ENCODE measurements at places on chromosomes 2 and 18.

DNA sequence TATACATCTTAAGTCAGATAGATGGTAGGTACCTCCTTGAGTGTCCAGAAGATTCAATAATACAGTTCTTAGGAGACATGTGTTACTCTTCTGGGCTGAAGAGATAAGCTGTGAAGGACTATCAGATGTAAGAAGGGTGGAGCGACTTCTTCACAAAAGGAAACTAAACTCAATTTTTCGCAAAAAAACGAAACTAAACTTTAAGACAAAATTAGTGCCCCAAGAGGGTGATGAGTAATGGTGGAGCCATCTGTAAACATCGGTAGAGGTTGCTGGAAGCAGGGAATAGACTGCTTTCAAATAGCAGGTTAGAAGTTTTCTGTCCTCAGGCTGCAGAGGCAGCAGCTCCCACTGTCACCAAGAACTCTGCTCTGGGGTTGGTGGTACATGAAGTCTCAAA lies 111.6 kb upstream of the TACR1 start:
- DNase-seq = peak; percentile 13

DNA sequence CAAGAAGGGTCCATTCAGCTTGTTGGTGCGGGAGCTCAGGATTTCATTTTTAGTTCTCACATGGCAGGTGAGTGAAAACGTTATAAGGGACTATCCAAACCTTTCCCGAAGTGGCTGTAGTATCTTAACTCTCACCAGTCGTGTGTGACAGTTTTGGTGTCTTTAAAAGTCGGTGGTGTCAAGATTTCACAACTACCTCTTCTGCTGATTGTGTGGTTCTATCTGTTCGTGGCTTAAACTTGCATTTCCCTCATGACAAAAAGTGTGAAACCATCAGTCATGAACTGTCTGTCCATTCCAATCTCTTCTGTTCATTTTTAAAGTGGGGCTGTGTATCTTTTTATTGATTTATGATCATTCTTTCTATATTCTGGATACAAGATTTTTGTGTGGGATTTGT lies 3.8 kb upstream of the AQP12B start:
- no peak for DNase-seq

DNA sequence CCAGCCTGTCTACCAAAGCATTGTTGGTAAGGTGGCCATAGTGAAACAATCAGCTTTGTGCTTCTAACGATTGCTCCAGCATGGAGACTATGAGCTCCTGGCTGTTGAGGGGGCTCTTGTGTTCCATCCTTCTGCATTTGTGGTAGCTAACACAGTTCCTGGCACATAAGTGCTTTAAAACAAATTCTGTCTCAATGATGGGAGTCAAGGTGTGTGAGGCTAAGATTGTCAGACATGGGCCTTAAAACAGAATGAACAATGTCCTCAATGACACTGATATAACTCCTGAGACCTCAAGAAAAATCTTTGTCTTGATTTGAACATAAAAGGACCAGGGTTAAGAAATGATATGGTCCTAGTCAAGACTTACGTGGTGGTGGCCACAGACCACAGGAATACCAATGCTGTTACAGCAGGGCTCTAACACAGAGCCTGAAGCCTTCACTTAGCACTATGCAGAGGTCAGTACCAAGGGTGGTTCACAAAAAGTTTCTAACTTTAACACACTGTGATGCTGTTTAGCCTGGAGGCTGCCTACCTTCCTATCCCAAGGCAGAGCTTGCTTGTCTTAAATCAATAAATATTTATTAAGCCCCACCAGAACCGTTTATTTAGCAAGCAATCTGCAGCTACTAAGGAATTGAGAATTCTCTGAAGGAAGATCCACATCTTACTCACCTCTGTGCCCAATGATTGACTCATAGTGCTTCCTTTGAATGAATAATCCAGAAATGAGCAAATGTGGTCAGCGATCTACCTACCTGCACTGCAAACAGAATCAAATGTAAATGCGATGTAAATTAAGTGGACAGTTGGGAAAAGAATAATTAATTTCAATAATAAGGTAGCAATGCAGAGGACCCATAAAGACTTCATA lies 35.1 kb downstream of the EVA1A start:
- DNase-seq = peak; percentile 61

GRCh38 chr2:5287558-5288334 lies 404.4 kb upstream of the SOX11 start:
- DNase-seq = no peak

GRCh38 chr2:71100195-71100964 lies 29.6 kb downstream of the MCEE start:
- peak; percentile 52 for DNase-seq

DNA sequence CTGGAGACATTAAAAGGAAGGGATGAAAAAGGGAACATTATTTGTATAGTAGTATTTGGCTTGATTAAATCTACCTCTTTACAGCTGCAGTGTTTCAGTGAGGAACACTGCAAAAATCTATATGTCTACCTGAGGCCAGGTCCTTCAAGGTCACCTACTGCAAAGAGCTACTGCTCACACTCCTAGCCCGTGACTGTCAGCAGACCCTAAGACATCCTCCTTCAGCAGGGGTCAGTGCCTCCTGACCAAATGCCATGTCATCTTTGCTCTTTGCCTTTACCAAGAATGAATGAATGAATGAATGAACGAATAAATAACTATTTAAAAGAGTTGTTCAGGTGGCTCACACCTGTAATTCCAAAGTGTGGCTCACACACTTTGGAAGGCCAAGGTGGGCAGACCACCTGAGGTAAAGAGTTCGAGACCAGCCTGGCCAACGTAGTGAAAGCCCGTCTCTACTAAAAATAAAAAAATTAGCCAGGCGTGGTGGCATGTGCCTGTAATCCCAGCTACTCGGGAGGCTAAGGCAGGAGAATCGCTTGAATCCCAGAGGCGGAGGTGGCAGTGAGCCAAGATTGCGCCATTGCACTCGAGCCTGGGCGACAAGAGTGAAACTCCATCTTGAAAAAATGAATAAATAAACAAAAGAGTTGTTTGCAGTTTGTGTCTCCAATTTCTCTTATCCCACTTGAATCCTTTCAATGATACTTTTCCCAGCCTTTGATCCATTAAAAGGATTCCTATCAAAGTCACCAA lies 84.3 kb upstream of the GRB14 start:
- no peak for DNase-seq

DNA sequence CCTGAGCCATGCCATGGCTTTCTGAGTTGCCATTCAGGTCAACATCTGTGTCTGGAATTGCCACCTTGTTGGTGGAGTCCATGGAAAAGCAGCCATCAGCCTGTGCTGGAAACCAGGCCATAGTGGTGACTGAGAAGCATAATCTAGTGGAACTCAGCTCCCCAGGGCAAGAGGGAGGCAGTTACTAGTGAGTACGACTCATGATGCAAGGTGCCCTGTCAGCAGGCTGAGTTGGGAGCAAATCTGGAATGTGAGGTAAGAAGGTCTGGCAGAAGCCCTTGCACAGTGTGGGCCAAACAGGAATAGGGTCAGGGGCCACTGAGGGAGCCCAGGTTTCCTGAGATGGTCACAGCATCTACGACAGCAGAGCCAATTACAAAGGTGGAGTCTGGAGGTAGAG lies 37.1 kb downstream of the SULT1C2 start:
- peak; percentile 47 for DNase-seq

- DNase-seq = peak; percentile 52
These were observed 454.7 kb upstream of the SLC39A10 start for GRCh38 chr2:195202163-195202845.

GRCh38 chr2:126639276-126639675 lies 16.7 kb upstream of the GYPC start:
- DNase-seq = no peak

- DNase-seq = no peak
These were observed at the start of gene PAX3 for GRCh38 chr2:222298311-222299150. TSS of gene PAX3 (minus strand) at chr2:222298998. CDS start at chr2:222298615, 383 bp downstream.

DNA sequence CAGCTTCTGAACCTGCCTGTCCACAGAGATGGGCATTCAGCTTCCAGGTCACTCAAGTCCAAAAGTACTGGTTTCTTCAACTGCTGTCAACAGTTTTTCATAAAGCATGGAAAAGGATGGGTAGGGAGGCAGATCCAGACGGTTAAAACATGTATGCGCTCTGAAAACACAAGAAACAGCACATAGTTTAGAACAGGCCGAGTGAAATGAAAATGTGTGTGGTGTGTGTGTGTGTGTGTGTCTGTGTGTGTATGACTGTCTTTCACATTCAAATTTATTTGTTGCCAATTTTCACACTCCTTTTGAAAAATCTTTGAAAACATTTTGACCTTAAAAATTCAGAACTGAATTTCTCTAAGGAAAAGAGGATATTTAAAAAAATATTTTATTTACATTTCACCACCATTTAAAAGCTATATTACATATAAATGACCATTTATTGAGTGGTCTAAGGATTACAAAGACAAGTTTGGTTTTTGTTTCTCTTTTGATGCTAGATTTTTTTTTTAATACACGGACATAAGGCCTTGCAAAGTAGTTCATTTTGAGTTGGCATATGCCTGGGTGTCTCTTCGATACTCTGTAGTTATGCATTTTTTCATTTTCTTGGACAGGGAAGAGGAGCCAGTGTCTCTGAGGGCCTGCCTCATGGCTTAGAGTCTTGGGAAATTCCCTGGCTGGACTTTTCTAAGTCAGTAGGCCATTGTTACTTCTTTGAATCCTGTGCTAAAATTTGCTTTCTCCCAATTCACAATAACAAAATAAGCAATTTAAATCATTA lies 30.0 kb upstream of the STK17B start:
- no peak for DNase-seq

- peak; percentile 99 for DNase-seq
These were observed 139.8 kb downstream of the ZFP36L2 start for GRCh38 chr2:43086451-43087221.

- DNase-seq = no peak
These were observed 19.1 kb downstream of the PROKR1 start for GRCh38 chr2:68662466-68662865.
